Thyroid gland (tissue), 4 donors: ENCODE measurements at places on chromosomes 2 and 18.

DNA sequence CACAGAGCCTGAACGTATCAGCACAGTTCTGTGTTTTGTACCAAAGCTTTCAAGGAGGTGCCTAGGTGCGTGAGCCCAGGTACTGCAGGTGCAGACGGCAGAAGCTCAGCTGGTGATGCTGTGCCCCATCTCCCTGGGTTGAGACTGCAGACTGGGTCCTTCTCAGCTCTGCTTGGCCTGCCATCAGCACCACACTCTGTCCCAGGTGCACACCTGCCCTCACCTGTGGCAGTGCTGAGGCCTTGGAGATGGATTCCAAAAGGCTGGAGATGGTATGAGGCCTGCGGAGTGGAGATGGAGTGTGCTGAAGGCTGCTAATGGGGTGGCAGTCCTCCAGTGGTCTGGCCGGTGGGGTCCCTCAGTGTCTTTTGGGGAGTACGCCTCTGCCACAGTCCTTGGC, 9.3 kb downstream of the LDLRAD4 start:
- no peaks in the 10 kb centered on the region for H3K36me3 ChIP-seq
- no peaks in the 10 kb centered on the region for H3K27me3 ChIP-seq
- no peak overlapping the region for H3K27ac ChIP-seq
- no peak overlapping the region for H3K4me3 ChIP-seq
- DNase-seq = no peak

DNA sequence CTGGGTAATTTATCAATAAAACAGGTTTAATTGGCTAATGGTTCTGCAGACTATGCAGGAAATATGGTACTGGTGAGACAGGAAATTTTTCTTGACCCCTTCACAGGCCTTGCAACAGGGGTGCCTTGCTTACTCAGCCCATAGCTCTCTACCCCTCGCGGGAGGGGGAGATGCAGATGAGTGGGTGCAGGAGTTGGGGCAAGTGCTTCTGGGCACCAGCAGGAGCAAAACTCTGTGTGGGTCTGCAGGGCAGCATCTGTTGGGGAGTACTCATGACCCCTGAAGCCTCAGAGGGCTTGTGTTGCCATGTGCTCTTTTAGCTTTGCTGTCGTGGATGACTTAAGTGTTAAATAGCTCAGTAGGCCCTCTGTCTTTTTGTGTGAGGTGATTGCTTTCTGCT, 48.6 kb downstream of the GULP1 start:
- H3K27me3 ChIP-seq = no peaks in the 10 kb centered on the region
- H3K4me3 ChIP-seq = no peak overlapping the region
- peaks cover 3% of the 10 kb centered on the region for H3K4me1 ChIP-seq

DNA sequence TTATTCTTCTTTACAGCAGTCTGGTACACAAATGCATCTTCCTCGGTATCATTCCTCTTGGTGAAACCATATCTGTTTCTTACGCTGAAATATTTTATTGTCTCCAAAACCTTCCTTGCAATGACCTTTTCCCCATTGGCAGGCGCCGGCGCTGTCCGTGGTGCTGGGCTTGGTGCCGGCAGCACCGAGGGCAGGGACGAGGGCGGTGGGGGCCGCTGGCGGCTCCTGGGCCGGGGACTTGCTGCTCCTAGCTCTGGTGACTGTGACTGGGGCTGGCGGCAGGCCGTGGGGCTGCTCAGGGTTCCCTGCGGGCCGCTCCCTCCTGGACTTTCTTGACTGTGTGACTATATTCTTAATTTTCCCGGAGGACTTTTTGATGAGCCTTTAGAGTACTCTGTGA, 72.5 kb downstream of the GPR39 start:
- no peaks in the 10 kb centered on the region for H3K36me3 ChIP-seq
- H3K4me3 ChIP-seq = no peak overlapping the region
- no peaks in the 10 kb centered on the region for H3K4me1 ChIP-seq
- H3K27ac ChIP-seq = no peak overlapping the region
- H3K27me3 ChIP-seq = no peaks in the 10 kb centered on the region

DNA sequence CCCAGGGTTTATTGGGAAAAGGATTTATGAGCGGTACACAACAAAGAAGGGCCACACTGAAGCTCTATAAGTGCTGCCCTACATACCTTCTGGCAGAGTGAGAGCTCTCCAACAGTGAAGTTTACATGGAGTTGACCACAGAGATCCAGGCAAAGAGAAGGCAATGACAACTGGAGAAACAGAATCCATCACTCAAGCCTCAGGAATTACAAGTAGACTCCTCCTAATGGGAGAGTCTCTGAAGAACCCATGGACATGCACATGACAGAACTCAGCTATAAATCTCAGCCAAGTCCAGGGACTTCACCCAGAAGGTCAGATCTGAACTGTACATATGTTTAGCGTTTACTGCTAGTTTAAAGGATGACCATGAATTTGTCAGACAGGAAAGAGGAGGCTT, 164.7 kb downstream of the DNAH7 start:
- no peaks in the 10 kb centered on the region for H3K27me3 ChIP-seq
- H3K4me3 ChIP-seq = no peak overlapping the region
- no peak overlapping the region for H3K27ac ChIP-seq
- DNase-seq = no peak
- H3K36me3 ChIP-seq = no peaks in the 10 kb centered on the region

DNA sequence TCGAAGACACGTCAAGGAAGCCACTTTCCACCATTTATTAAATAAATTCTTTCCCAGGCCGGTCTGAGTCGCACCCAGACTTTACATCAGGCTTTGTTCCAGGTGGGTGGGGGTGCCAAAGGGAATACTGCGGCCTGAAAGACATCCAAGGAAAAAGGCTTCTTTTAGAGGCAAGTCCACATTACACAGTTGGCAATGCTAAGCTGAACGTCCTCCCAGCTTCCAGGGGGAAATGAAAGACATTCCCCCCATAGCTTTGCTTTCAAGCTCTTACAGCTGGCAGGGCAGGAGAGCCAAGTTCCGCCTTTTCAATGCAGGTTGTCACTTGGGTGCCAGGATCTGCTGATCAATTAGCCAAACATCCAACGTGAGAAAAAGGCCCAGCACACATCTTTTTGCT, 36.5 kb upstream of the PTPN4 start:
- DNase-seq = no peak
- peaks cover 18% of the 10 kb centered on the region for H3K4me1 ChIP-seq
- no peaks in the 10 kb centered on the region for H3K27me3 ChIP-seq

DNA sequence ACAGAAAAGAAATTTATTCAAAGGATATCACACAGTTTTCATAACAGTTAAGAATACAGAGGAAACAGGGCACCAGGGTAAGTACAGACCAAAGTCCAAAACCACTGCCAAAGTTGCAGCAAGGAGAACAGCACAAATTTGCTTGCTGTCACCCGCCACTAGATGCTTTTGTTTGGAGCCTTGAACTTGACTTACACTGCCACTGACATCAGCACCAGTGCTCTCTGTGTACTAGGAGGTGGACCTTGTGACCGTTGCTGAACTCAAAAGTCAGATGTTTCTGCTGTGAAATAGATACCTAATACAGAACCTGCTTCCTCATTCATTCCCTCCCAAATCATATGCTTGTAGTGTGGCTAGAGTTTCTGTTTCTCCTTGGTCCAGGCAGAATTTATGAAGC, 578.3 kb upstream of the TMEFF2 start:
- no peaks in the 10 kb centered on the region for H3K4me1 ChIP-seq
- no peaks in the 10 kb centered on the region for H3K36me3 ChIP-seq
- no peak overlapping the region for H3K27ac ChIP-seq
- DNase-seq = no peak
- no peak overlapping the region for H3K4me3 ChIP-seq
- H3K27me3 ChIP-seq = no peaks in the 10 kb centered on the region

DNA sequence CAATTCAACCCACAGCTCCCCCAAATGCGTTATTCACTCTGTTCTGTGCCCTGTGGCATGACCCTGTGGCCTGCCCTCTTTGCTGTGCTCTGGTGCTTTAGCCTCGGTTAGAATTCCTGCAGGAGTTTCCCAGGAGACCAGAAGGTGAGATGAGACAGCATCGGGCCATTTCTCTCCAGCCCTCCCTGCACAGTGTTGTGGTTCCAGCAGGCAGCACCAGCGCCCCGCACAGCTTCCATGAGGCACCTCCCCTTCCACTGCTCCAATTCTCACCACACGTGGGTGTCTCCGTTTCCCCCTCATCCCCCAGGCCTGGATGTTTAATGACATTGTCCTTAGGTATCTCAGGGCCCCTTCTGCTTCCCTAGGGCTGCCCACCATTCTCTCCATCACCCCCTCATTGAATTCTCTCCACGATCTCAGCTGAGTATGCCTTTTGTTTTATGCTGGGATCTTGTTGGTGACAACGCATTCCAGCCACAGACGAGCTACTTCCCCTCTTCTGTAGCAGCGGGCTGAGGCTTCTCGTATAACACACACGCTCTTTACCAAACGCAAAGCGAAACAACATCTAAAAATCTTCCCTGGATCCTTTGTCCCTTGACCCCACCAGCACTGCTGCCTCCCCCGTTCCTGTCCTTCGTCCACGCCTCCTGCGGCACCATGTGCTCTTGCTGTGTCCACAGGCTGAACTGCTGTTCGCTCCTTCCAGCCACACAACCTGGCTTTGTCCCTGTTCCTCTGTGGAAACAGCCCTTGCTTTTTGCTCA, 35.1 kb downstream of the ACKR3 start:
- H3K4me3 ChIP-seq = no peak overlapping the region
- H3K36me3 ChIP-seq = no peaks in the 10 kb centered on the region
- H3K4me1 ChIP-seq = peaks cover 6% of the 10 kb centered on the region

GRCh38 chr2:149100739-149101699, 62.5 kb downstream of the LYPD6B start:
- no peaks in the 10 kb centered on the region for H3K4me1 ChIP-seq
- no peaks in the 10 kb centered on the region for H3K27me3 ChIP-seq
- no peak overlapping the region for H3K27ac ChIP-seq

DNA sequence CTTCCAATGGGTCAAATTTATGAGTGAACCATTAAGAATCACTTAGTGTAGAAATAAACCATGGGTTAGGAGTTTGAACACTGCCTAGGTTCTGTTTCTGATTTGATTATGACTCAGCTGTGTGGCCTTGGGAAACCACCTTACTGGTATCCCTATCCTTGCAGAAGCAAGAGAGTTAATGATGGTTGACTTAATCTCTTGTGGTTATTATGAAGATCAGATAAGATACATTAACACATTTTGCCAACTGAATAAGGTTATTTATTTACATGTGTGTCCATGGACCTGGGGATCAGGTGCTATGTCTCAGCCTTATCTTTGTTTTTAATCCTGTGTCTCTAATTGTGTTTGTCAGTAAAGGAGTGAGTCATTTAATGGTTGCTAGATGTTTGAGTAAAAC, 5.4 kb upstream of the KCNJ13 start:
- peaks cover 4% of the 10 kb centered on the region for H3K36me3 ChIP-seq
- H3K4me3 ChIP-seq = no peak overlapping the region
- H3K27me3 ChIP-seq = no peaks in the 10 kb centered on the region

DNA sequence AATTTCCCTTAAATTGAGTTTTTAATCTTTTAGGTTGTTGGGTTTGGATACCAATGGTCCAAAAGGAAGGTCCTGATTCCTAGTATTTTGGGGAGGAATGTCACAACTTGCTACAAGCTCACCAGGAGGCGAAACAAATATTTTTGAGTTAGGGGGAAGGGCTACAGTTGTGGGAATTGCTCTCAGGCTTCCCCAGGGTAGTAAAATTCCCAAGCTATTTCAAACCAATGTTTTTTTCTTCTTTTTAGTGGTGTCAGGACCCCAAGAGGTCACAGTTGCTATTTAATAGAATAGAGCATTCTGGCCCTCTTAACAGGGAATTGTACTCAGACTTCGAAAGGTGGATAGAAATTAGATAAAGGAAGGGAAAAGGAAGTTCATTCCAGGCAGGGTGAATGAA, 68.5 kb upstream of the ST3GAL5 start:
- H3K27ac ChIP-seq = peak overlapping the region; percentile 93
- no peaks in the 10 kb centered on the region for H3K36me3 ChIP-seq
- peaks cover 37% of the 10 kb centered on the region for H3K4me1 ChIP-seq
- no peak overlapping the region for H3K4me3 ChIP-seq
- no peak for DNase-seq

- H3K27me3 ChIP-seq = no peaks in the 10 kb centered on the region
- H3K27ac ChIP-seq = no peak overlapping the region
- DNase-seq = no peak
- H3K4me1 ChIP-seq = no peaks in the 10 kb centered on the region
- no peaks in the 10 kb centered on the region for H3K36me3 ChIP-seq
Observed at GRCh38 chr2:41413813-41414485, 633.9 kb upstream of the PKDCC start.
